CD4-positive, alpha-beta T cell treated with Interleukin-6 at 100 ng/mL for 8 hours (primary cell): ENCODE measurements at places on chromosomes 12 and 14.

GRCh38 chr14:55430024-55430690 is 10.3 kb downstream of the TBPL2 start:
- peak; percentile 80 for DNase-seq

DNA sequence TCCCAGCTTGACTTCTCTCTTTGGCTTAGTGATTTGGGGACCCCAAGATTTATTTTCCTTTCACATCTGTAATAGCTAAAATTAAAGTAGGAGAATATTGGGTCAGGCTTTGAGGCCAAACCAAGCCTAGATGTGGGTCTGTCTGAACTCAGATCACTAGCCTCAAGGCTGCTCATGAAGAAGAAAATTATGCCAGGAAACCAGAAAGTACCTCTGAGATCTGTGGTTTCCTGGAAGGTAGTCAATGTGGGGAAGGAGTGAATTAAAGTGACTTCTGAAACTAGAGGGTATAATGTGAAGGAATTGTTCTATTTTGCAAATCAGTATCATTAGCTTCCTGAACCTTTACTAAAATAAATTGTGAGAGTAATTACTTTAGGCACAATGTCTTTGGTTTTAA is 13.4 kb upstream of the CLEC12A start:
- DNase-seq = peak; percentile 27

GRCh38 chr14:100775351-100775830 is 48.7 kb downstream of the DLK1 start:
- DNase-seq = no peak

- peak; percentile 54 for DNase-seq
Observed at GRCh38 chr12:112992541-112993398, 14.5 kb downstream of the OAS2 start.

- no peak for DNase-seq
Observed at GRCh38 chr12:106130474-106131113, 8.2 kb downstream of the NUAK1 start.

GRCh38 chr12:95244350-95244749 is 26.7 kb downstream of the VEZT start:
- no peak for DNase-seq

- peak; percentile 56 for DNase-seq
Observed at GRCh38 chr14:105486974-105487448, 325 bp downstream of the CRIP1 start.

GRCh38 chr12:105931762-105932570 is 206.8 kb downstream of the NUAK1 start:
- DNase-seq = no peak

DNA sequence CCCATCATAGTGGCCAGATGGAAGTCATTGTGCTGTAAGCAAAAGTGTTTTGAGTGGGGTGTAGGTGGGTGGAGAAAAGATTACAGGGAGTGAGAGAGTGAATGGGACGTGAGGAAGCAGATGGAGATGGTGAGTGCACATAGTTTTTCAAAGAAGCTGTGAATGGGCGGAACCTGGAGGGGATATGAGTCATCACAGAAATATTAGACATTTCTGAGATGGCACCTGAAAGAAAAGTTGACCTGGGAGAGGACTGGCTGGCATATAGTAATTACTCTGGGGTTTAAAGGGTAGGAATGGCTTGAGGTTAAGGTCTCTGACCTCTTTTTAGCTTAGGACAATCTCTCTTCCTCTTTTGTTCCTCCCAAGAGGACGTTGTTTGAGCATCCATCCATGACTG is 50.5 kb downstream of the ANO4 start:
- no peak for DNase-seq

DNA sequence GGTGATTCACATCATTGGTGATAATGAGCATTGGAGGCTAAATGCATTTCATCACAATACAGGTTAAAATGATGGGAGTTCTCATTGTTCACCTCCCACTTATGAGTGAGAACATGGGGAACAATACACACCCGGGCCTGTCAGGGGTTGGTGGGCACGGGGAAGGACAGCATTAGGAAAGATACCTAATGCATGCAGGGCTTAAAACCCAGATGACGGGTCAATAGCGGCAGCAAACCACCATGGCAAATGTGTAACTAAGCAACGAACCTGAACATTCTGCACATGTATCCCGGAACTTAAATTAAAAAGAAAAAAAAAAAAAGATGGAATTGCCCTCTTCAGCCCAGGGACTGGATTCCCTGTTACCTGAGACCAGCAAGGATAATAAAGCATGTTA is 2.3 kb upstream of the LUM start:
- DNase-seq = no peak

GRCh38 chr12:58381546-58381945 is 440.2 kb downstream of the ATP23 start:
- DNase-seq = no peak

GRCh38 chr12:12725956-12726554 is 8.9 kb downstream of the CDKN1B start:
- DNase-seq = no peak
